Activated CD4-positive, alpha-beta T cell treated with anti-CD3 and anti-CD28 coated beads, Interleukin-2, amount 10 ng/mL, durations not matched to agents 24 days and 14 days (primary cell): ENCODE measurements at places on chromosomes 7 and 10. TPM values are rescaled to one million over a fixed set of nuclear protein-coding genes. Genes with fewer than 3 reads are reported as not detected.

DNA sequence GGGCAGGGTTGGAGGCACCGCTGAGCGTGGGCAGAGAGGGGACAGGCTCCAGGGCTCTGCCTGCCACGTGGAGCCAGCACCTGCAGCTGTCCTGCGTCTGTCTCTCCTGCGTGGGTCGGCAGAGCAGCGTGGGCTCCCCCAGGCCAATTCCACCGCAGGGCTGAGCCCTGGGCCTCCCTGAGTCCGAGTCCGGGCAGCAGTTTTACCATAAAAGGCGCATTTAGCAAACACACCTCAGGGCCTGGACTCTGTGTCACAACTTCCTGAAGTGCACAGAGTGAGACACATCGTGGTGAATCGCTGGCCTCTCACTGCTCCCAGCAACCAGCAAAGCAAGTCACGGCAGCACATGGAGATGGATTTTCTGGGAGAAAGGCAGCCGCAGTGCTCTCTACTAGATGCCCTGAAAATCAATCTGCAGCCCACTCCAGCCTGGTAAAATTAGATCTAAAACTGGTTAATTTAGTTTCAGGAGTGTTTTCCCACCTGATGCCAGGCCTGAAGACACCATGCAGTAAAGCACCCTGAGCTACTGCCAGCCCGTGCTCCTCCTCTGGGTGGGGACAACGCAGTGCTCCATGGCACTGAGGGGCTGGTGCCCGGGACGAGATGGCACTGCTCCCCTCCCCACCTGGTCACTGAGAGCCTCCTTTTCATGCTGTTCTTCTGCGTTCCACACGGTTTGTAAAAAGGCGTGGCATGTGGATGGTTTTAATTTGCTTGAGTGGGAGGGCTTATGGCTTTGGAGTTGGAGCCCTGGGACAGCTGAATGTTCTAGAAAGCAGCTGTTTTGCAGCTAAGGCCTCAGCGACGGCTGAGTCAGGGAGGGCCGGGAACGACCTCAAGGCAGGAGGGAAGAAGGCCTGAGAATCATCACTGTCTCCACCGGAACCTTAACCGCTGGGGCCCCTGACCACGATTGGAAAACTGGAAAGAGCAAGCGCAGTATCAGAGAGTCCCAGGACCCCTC lies 336.9 kb downstream of the ADARB2 start:
- no peak for DNase-seq

DNA sequence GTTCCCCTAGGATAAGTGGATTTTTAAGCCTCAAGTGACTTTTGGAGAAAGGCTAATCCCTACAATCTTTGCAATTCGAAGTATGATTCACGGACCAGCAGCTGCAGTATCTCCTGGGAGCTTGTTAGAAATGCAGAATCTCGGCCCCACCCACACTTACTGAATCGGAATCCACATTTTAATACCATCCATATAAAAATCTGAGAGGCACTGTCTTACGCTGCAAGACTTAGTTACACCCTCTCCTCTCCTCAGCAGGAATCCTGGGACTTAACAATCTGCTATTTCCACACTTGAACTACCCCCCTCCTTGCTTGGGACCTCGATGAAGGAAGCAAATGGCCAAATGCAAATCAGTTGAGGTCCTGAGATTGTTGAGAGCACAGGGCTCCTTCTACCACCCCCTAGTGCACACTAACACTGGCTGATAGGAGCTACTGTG lies 21.0 kb downstream of the ITPRIP start:
- DNase-seq: no peak

GRCh38 chr7:83794829-83795228 lies 145.9 kb upstream of the SEMA3E start:
- DNase-seq: no peak

DNA sequence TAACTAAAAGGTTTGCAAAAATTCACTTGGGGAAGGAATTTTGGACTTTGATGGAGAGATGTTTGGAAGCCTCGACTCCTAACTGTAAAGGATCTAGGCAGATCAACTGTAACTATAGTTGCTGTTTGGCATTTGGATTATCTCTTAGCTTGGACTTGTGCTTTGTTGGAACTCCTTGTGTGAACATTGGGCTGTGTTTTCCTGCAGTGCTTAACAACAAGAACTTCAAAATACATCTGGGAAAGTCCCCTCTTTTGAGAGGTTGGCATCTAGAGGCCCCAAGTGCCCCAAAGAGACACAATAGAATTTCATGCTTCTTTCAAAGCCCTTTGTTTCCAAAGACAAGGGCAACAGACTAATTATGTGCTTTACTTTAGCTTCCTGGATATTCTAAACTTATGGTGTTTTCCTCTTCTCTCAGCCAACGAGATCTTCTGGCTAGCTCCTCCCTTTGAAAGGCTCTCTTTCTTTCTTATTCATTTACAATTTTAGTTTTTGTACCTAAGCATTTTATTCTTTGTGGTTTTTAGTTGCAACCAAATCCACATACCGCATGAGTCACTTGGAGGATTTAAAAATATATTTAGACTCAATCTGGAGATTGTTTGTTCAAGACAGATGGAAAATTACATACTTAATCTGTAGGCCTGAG lies 11.6 kb downstream of the ABCA13 start:
- DNase-seq: no peak

- DNase-seq: no peak
These were observed 25.5 kb upstream of the PRKG1 start for GRCh38 chr10:51048792-51049191.

- no peak for DNase-seq
These were observed 28.0 kb upstream of the VSIR start for GRCh38 chr10:71801361-71801760.

DNA sequence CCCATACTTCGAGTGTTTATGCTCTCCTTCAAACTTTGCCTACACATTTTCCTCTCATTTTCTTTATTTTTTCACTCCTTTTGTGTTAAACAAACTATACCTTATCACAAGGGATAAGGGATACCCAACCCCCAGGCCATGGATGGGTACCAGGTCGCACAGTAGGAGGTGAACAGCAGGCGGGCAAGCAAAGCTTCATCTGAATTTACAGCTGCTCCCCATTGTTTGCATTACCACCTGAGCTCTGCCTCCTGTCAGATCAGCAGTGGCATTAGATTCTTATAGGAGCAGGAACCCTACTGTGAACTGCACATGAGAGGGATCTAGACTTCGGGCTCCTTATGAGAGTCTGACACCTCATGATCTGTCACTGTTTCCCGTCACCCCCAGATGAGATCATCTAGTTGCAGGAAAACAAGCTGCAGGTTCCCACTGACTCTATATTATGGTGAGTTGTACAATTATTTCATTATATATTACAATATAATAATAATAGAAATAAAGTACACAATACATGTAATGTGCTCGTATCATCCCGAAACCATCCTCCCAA lies 28.5 kb downstream of the ZC3HC1 start:
- no peak for DNase-seq

- DNase-seq: no peak
These were observed 1329.0 kb upstream of the CELF2 start for GRCh38 chr10:9688711-9689110.

DNA sequence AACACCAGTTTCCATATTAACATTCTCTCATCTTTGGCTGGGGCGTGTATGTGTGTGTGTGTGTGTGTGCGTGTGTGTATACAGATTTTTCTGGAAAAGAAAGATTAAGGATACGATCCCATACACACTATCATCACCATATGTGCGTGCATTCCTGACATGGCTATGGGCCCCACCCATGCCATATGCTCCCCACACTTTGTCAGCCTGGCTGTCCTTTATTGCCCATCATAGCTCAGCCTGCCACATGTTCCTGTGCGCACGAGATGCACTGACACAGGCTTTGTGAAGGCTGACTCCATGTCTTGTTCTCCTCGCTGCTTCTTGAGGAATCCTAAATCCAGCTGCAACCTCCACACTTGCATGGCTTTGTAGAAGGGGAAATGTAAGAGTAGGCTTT lies 984.1 kb downstream of the LRMDA start:
- DNase-seq: no peak

- no peak for DNase-seq
These were observed 84.5 kb upstream of the ETV1 start for GRCh38 chr7:14073988-14074387.

DNA sequence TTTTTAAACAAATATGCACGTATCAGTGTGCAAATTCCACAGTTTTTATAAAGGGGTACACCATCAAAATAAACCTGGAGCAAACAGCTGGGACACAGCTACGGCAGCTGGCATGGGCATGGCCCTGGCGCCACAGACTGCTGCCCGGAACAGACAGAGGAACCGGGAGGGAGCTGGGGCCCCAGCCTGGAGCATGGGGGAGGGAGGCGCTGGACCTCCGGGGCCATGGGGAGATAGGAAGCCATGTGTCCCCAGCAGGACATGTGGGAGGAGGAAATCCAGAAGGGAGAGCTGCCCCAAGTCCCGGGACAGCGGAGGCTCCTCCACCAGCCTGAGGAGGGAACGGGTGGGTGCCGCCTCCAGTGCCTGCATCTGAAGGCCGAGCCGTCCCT lies 180.1 kb downstream of the MAD1L1 start:
- no peak for DNase-seq

- DNase-seq: no peak
These were observed 190.7 kb downstream of the WDR11 start for GRCh38 chr10:121041906-121042305.

DNA sequence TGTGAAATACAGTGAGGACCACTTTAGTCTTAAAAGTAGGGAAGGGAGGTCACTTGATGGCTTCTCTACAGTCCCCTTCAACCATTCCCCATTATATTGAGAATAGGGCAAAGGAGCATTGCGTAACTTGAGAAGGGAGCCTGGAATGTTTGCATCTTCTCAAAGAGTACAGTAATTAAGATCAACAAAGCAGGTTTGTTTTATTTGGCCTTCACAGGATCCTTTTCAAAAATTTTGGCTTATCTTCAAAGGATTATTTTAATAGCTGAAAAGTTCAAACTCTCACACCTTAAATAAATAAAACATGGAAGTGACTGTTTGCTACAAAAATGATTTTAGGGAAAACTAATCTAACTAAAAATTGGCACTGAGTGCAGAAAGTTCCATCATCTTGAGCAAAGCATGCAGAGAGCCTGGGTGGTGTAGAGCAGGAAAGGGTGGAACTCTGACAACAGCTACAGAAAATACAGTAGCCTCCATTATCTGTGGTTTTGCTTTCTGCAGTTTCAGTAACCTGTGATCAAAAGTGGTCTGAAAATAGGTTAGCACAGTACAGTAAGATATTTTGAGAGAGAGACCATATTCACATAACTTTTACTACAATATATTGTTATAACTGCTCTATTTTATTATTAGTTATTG lies 214.0 kb downstream of the MDFIC start:
- no peak for DNase-seq

DNA sequence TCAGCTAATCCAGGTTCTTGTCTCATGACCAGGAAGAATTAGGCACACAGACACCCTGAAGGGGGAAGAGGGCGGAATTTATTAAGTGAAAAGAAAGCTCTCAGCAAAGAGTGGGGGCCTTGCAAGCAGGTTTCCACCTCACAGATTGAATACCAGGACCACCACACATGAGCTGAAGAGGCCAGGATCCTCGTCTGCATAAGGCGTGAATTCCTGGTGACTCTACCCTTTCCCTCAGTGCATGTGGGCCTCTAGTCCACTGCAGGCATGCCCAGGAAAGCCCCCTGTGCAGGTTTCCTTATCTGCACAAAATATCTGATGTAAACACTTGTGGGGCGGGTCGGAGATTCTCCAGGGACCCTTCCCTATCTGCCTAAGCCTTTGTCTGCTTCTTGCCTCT lies 782.1 kb upstream of the LRRN3 start:
- no peak for DNase-seq

DNA sequence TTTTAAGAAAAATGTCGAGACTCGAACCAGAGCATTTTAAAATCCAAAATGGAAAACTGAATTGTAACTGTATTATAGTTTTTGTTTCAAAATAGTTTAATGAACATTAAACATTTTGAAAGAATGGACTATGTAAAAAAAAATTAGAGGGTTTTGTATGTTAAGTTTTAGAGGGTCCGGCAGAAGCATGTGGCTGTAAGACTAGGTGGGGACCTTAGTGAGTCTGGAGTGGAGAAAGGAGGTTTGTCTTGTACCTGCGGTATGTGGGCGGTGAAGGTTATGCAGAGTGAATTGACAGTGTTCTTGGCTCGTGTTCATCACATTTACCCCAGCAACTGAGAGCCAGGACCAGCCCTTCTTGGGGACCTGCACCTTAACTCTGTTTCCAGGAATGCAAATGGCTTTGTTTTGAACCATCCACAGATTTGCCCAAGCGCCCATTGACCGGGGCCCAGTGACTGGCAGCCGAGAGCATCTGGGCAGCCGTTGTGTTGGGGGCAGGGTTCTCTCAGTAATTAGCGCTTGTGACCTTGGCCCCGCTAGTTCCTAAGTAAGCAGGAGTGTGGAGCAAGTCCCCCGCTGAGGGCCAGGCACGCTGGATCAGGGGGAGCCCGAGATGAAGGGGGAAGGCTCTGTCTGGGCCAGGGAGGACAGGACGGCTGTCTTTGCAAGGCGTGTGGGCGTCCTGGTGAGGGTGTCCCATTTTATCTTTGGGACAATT lies 1.4 kb upstream of the KLF6 start:
- peak; percentile 78 for DNase-seq

DNA sequence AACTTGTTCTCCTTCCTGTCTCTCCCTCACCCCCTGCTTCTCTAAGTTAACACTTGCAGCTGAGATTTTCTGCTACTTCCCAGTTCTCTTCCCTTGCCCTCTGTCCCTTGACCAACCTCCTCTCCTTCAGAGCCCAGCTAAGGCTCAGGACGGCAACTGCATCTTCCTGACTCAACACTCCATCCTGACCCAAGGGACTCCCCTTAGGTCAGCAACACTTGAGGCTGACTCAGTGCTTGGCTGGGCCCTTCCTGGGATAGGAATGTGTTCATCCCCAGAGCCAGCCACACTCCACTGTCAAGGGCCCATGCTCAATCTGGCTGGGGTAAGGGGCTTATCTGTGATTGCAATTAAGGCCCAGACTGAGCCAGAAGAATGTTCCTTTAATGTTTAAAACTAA lies 3.4 kb downstream of the CALHM2 start:
- no peak for DNase-seq

GRCh38 chr10:30041196-30042105 lies 17.9 kb downstream of the JCAD start:
- DNase-seq: no peak

DNA sequence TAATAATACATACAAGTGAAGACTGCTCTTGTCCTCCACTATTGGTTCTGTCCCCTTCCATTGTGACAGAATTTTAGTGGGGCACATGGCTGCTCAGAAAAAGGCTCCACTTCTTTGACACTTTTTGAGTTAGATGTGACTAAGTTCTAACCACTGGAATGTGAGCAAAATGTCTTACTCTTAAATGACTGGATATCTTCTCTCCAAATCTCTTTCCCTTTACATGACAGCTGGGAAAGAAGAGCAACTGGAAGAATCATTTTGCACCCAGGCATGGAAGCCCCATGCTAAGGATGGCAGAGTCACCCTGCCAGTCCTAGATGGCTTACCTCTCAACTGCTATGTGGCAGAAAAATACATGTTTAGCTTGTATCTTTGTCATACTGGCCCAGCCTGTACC lies 97.7 kb downstream of the CACNA2D1 start:
- DNase-seq: no peak

GRCh38 chr10:18450298-18450697 lies 201.1 kb downstream of the NSUN6 start:
- no peak for DNase-seq

Gene BAIAP2L1
- 1.3 and 1.4 TPM in 2 replicates for total RNA-seq

Gene ACTL6B
- total RNA-seq: not detected in 2 replicates

Gene SFRP4
- not detected in 2 replicates for total RNA-seq

Gene LRRD1
- not detected in 2 replicates for total RNA-seq

Gene HOXA6
- not detected in 2 replicates for total RNA-seq

Gene TRPV5
- total RNA-seq: not detected in 2 replicates

Gene HTR5A
- total RNA-seq: not detected in 2 replicates

Gene SPDYE5
- total RNA-seq: 0.14 TPM in 1 of 2 replicates, not detected in the other

Gene NANOS1
- 0.44 and 0.59 TPM in 2 replicates for total RNA-seq

Gene CPED1
- not detected in 2 replicates for total RNA-seq

Gene NYAP1
- 0.17 and 0.49 TPM in 2 replicates for total RNA-seq

Gene GBX1
- not detected in 2 replicates for total RNA-seq

Gene BEND7
- total RNA-seq: not detected in 2 replicates
